ENCODE measurements at places on chromosomes 2 and 18.

DNA sequence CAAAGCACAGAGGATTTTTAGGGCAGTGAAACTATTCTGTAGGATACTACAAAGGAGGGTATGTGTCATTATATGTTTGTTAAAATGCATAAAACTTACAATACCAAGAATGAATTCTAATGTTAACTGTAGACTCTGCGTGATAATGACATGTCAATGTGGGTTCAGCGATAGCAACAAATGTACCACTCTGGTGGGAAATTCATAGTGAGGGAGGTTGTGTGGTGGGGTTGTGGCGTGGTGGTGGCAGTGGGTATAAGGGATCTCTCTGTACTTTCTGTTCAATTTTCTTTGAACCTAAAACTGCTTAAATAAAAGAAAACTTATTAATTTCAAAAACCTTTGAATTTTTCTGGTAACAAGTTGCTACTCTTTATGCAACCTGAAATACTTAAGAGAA, 99.3 kb upstream of the SLC38A11 start:
- no peak for DNase-seq

DNA sequence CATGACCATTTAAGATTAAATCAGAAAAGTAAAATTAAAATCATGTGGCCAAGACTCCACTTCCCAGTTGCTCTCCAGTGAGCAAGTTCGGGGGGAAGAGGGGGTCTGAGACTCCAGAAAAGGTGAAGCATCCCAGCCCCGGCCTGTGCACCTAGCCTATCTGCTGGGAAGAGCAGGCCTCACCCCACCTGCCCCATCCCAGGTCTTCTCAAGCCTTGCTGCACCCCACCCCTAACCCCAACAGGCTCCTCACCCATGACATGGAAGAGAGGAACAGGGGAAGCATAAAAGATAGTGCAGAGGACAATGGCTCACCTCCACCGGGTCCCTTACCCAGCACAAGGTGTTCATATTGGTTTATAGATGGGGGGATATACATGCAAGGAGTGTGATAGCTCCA, 14.6 kb downstream of the CIB4 start:
- no peak for DNase-seq

DNA sequence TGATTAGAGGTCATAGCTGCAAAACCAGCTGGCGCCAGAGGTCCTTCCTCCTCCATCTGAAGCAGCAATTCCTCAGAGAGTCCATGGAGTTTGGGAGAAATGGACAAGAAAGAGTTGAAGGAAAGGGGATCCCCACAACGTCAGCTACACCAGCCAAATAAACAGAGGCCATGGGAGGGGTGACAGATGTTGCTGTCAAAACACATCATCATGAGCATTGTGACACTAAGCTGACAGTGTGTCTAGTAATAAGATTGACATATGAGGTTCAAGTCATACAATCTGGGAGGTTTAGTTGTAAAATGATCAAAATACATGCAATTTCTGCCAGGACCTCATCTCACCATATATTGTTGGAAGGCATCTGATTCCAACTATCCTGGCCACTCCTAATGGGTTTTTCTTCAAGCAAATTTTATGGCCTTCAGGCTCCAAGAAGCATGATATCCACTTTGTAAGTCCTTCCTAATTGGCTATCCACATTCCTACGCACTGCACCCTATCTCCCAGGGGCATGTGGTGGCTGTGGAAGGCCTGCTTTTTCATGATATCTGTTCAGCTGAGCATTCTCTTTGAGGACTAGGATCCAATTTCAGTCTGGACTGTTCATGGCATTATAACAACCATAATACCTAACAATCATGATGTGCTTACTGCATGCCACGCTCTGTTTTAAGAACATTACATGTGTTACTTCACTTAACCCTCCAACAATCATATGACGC, 335.0 kb upstream of the ID2 start:
- DNase-seq, result no peak

DNA sequence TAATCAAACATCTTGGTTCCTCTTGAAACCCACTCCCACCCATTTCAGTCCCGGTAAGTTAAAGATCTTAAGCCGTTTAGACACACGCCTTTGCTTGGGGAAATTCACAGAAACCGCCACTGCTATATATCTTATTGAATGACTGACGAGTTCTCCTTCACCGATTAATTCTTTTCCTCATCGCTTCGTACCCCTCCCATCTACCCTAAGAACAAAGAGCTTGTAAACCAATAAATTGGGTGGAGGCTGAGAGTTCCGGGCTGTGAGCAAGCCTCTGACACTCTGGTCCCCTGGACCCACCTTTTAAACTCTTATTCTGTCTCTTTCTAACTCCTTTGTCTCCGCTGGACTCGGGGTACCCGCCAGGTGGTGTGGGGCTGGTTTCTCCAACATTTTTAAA, 30.6 kb downstream of the TMEM131 start:
- DNase-seq, result no peak

GRCh38 chr2:215505044-215505786, 69.3 kb upstream of the FN1 start:
- no peak for DNase-seq

- DNase-seq, result no peak
These were observed 66.3 kb downstream of the CDK15 start for GRCh38 chr2:201872591-201872990.

DNA sequence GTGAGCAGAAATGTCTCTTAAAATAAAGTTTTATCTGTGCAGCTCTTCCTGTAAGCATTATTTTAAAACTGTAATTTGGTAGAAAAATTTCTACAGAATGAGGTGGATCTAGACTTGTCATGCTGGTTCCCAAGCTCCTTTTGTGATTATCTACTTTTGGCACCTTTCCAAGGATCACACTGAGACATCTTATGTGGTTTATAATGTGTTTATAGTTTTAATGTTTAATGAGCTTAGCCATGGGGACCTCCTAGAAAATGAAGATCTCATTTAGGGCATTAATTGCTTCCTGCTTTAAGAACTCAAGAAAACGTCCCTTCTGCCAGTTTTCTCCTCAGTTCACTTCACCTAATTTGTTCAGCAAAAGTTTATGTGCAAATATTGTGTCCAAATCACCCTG, 468.4 kb downstream of the SUCLG1 start:
- DNase-seq, result no peak

GRCh38 chr2:108325756-108326155, 37.1 kb downstream of the SULT1C2 start:
- DNase-seq, result no peak

DNA sequence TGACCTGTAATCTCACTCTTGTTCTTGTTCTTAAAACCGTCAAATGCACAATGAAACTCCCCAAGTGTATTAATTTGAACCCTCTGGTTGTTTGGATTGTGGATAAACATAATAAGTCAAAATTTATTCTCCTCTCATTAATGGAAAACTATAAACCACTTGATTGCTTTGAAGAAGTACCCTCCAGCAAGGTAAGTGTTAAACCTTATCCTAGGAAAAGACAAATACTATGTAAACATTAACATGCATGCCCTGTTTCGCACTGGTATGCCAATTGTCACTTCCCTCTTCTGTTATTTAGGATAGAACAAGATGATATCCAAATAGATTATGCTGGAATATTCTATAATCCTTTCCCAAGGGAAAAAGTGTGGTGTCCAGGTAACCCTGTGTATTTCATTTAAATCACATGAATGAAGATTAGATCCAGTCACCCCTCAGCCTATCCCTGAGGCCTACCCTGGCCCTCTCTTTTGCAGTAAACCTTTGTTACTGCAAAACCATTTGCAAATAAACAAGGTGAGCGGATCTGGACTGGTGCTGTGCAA, 1.3 kb downstream of the ADI1 start:
- no peak for DNase-seq

GRCh38 chr18:78160961-78161656, 818.5 kb upstream of the SALL3 start:
- DNase-seq, result no peak

DNA sequence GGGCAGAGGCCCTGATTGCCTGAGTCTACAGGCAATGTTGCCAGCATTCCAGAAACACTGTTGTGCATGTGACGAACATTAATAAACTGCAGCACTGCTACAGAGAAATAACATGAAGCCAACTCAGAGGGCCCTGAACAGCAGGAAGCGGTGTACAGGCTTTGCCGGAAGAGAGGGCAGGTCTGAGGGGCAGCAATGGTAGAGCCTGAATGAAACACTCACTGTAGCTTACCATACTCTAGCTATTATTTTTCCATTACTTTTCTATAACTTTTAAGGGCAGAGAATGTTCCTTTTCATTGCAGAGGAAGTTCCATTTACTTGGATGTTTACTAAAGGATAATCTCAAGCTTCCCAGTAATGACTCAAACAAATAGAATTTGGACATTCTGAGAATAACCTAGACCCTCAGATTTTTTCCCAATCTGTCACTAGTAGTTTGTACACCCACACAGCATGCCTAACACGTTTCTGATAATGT, 150.4 kb downstream of the MTX2 start:
- DNase-seq, result no peak

DNA sequence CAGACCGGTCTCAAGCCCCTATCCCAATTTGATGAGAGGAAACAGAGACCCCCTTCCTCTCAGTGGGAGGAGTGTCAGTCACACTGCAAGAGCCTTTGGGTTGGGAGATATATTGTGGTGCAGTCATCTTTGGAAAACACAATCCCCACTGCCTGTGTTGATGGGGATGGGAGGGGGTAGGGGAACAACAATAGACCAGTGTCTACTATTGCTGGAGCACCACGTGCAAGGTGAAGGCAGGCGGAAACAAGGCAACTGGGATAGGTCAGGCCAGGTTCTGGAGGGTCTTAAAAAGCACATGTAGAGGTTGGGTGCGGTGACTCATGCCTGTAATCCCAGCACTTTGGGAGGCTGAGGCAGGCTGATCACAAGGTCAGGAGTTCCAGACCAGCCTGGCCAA, 127.9 kb downstream of the ZFP36L2 start:
- no peak for DNase-seq

- no peak for DNase-seq
These were observed 63.3 kb downstream of the FAM228A start for GRCh38 chr2:24238158-24238557.

DNA sequence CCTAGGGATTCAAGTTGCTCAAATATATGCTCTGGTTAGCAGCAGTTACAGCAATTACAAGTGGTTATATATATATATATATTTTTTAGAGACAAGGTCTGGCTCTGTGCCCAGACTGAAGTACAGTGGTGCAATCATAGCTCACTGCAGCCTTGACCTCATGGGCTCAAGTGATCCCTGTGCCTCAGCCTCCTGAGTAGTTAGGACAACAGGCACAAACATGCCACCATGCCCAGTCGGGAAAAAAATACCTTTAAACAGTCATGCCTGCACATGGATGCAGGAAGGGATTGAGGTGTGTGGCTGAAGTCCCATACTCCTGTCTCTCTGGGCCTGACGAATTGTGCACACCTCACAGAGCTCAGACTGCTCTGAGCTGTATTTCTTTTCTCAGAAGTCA, 19.6 kb upstream of the DNAH7 start:
- no peak for DNase-seq

- DNase-seq, result no peak
These were observed 1.4 kb downstream of the ITGA6 start for GRCh38 chr2:172428832-172429210.

GRCh38 chr2:120448961-120449810, 103.2 kb downstream of the INHBB start:
- DNase-seq, result no peak

GRCh38 chr2:124272261-124272841, 247.3 kb downstream of the CNTNAP5 start:
- DNase-seq, result no peak

GRCh38 chr2:45545943-45546342, 65.1 kb downstream of the SRBD1 start:
- no peak for DNase-seq

DNA sequence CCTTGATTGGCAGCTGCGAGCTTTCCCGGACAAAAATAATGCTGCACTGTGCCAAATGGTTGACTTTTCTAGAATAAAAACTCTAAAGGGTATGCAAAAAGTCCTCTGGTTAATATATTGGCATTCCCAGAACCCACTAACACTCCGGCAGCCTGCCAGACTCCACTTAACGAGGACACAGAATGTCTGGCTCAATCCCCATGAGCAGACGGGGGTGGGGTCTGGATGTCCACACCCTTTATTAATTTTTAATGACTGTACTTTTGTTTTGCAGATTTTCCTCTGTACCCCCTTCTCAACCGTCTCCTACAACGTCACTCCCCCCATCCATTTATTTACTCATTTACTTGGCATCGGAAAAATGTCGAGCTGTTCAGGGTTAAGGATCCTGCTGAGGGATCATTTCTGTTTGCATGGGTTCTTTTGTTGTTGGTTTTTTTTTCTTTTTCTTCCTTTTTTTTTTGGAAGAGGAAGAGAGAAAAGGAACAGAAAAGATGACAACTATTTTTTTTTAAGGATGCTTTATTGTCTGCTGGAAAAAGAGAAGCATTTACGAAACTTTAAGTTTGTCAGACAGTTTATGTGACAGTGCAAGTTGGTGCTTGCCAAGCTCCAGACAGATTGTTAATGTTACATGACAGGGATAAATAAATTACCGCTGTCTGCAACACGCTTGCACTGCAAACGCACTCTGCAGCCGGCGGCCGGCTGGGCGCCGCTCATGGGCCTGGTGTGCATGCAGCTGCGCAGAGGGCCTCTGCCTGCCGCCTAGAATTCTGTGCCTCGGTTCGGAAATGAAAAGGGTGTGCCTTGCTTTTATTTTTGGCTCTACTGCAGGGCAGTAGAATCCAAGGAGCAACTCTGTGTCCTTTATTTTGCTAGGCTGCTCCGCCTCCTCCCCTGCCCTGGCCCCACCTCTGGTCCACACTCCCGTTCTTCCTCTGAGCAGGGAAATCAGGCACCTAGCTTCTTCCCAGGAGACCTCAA, 3.6 kb downstream of the LDLRAD4 start:
- no peak for DNase-seq

- no peak for DNase-seq
These were observed 304.4 kb downstream of the CTNNA2 start for GRCh38 chr2:79817288-79817687.

DNA sequence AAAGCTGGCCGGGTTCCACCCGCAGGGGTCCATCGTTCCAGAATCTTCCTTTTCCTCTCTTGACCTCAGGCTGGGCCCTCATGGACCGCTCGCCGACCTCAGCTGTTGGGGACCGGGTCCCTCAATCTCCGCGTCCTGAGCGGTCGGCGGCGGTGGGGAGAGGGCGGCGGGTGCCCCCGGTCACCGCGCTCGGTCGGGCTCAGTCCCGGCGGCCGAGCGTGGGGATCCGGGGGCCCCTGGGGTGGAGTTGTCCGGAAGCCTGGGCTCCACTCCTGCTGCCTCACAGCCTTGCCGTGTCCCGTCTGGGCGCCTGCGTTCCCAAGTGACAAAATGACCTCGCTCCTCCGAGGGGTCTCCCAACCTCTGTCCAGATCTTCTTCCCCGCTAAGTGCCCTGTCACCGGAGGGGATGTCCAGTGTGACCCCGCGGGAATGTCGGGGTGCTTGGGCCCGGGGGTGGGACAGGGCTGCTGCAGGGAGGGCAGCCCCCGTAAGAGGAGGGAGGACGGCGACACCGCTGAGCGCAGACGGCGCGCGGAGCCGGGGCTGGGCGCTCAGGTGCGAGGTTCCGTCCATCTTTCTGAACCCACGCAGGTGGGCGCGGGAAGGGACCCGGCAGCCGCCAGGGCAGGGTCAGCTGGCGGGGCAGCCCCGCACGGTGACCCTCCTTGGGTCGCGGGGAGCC, 16.0 kb upstream of the E2F6 start:
- DNase-seq, result no peak

- DNase-seq, result no peak
These were observed 115.3 kb upstream of the FZD5 start for GRCh38 chr2:207885010-207885409.

All from activated CD4-positive, alpha-beta T cell treated with anti-CD3 and anti-CD28 coated beads for 4 hours (primary cell).